Activated CD8-positive, alpha-beta memory T cell treated with anti-CD3 and anti-CD28 coated beads for 1 hour (primary cell): ENCODE measurements at places on chromosomes 1 and 21.

GRCh38 chr1:180579961-180580611, 21.3 kb downstream of the OVAAL start:
- DNase-seq = no peak

- DNase-seq = no peak
These were observed 18.0 kb downstream of the ATP1B1 start for GRCh38 chr1:169124459-169124858.

DNA sequence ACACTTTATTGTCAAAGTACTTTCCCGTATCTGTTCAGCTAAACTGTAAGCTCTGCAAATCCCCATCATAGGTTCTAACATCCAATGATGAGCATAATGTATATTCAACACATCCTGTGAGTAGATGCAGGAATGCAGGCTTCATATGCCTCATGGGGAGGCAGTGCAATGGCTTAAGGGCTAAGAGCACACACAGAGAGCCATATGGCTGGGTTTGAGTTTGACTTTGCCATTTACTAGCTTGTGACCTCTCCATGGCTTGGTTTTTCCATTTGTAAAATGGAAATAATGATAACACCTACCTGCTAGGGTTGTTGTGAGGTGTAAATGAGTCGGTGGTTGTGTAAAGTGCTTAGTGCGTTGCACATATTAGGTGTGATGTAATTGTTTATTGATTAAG, 13.4 kb downstream of the RCSD1 start:
- no peak for DNase-seq

DNA sequence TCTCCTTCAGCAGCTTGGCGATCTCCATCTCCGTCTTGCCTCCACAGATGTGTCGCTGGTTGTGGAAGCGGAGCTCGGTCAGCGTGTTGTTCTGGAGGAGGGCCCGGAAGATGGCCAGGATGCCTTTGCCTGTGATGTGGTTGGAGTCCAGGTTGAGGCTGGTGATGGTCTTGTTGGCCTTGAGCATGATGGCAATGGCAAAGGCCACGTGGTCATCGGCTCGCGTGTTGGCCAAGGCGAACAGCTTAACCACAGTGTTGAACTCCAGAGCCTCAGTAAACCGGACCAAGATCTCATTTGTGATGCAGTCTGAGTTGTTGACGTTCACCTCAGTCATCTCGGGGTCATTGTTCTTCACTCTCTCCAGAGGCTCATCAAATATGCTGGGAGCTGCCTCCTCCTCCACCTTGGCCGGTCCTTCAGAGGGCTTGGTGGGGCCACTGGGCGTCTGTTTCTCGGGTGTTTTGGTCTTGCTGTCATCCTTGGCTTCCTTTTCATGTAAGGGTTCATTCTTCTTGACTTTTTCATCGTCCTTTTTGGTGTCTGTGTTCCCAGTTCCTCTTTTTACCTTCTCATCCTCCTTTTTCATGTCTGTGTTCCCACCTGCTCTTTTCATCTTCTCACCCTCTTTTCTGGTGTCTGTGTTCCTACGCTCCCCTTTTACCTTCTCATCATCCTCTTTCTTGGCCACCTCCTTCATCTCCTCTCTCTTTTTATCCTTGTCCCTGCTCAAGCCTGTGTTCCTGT, 11.2 kb downstream of the SHISA4 start:
- no peak for DNase-seq

DNA sequence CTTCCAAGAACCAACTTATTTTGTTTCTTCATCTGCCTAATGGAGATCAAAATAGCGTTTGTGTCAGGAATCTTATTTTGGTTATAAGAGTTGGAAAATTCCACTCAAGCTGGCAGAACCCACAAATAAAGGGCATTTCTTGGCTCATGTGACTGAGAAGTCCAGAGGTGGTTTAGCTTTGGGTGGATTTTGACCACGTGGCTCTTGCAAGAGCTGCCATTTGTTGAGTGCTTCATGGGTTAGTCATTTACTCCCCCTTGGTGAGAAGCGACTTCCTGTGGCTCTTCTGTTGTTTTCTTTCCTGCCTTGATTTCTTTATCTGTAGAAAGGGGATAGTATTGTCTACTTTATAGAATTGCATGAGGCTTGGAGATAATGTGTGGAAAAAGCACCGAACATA, 9.5 kb upstream of the RNF186 start:
- DNase-seq = no peak

- DNase-seq = no peak
These were observed 41.2 kb upstream of the FOXO6 start for GRCh38 chr1:41319807-41320711.

- no peak for DNase-seq
These were observed 117.1 kb downstream of the ZZZ3 start for GRCh38 chr1:77565321-77565720.
